ENCODE measurements at places on chromosomes 11 and 22.
A peak's percentile ranks its signal among the peaks of the same experiment; 100 is the strongest.

- no peak for DNase-seq
Measured at GRCh38 chr11:10519630-10520029, 21.4 kb downstream of the RNF141 start.

GRCh38 chr22:22201185-22201929 lies 43.2 kb upstream of the VPREB1 start:
- peak; percentile 57 for DNase-seq

DNA sequence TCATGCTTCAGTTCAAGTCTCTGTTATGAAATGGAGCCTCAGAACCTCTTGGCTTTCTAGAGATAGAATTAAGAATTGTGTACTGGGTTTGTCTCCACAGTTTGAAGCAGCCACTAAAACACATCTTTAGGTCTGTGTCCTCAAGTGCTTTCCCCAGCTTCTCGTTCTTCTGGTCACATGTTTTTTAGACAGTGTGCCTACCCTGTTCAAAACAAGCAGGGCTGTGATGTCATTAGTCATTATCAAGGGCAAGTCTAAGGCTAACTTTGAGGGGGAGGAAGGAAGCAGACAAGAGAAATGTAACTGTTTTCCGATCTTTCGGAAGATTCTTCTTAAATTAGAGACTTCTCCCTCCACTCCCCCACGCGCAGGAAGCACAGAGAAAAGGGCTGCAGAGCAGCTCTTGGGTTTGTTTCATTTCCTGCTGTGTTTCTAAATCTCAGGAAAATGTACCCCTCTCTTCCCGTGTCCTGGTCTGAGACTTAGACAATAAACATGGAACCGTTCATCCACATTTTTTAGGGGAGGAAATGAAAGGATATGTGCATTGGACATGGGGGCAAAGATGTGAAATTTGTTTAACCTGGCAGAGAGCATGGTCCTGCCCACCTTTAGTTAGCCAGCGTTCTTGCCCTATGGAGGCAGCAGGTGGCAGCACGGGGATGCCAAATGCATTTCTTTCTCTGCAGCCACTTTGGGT lies 3.1 kb downstream of the AKIP1 start:
- DNase-seq = peak; percentile 60

- DNase-seq = no peak
Measured at GRCh38 chr11:43547889-43548381, 132.6 kb upstream of the HSD17B12 start.

DNA sequence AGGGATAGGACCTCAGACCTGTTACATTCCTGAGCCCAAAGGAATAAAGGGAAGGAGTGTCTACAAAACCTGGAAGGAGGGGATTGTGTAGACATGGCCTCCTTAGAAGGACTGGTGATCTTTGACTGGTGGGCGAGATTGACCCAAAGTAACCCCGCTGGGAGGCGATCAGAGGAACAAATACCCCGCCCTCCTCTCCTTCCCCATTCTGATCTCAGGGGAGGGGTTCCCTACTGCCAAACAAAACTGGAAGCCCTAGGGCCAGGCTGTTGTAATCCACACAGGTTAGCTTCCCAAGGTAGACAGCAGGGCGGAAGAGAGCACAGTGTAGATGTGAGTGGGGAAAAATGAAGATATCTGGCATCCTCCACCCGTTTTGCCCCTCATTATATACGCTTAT lies 24.7 kb downstream of the NCF4 start:
- no peak for DNase-seq

GRCh38 chr11:111819161-111819828 lies 52.1 kb downstream of the ALG9 start:
- no peak for DNase-seq

DNA sequence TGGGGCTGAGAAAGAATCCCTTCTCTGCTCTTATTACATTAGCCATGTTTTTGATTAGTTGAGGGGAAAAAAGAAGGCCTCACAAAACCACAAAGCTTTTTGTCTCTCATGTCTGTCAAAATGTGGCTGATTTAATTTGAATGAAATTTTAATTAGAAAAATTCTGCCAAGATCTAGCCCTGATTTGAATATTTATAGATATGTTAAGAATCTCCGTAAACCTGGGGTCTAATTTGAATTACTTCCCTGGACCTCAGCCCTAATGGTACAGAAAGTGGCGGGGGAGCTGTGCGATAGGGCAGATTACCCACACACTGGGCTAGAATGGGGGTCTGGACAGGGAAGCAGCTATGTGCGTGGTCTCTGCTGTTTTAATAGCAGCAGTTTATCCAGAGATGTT lies 141.3 kb upstream of the TTC12 start:
- DNase-seq = no peak

DNA sequence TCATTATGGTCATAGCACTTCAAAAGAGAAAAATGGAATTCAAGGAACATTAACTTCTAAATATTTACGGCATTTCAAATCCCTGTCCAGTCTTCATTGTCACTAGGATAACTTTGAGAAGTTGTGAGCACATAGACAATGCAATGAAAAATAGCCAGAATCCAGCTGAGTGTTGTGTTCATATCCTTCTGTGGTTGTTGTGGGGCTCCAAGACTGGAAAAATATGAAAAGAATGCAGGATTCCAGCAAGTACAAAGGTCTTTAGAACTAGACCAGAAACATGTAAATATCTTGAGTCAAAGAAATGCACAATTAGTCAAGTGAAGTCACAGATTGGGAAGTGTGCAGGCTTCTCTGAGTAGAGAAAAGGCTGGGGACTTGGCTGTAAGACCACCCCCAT lies 68.7 kb downstream of the WT1 start:
- DNase-seq = no peak

DNA sequence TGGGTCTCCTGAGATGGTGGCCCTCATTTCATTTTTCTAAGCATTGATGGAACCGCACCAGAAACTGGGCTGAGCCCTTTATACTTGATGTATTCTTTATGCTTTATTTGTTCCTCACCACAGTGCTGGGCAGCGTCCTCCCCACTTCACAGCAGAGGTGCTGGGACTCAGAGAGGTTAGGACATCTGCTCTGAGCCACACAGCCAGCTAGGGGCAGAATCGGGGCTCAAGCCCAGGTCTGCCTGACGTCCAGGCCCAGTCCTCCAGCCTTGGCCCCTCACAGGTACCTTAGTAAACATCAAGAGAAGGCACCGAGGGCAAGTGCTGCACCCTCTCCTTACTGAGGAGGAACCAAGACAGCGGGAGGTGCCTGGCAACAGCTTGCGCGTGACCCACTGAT lies 20.2 kb upstream of the SHISAL1 start:
- DNase-seq = no peak

DNA sequence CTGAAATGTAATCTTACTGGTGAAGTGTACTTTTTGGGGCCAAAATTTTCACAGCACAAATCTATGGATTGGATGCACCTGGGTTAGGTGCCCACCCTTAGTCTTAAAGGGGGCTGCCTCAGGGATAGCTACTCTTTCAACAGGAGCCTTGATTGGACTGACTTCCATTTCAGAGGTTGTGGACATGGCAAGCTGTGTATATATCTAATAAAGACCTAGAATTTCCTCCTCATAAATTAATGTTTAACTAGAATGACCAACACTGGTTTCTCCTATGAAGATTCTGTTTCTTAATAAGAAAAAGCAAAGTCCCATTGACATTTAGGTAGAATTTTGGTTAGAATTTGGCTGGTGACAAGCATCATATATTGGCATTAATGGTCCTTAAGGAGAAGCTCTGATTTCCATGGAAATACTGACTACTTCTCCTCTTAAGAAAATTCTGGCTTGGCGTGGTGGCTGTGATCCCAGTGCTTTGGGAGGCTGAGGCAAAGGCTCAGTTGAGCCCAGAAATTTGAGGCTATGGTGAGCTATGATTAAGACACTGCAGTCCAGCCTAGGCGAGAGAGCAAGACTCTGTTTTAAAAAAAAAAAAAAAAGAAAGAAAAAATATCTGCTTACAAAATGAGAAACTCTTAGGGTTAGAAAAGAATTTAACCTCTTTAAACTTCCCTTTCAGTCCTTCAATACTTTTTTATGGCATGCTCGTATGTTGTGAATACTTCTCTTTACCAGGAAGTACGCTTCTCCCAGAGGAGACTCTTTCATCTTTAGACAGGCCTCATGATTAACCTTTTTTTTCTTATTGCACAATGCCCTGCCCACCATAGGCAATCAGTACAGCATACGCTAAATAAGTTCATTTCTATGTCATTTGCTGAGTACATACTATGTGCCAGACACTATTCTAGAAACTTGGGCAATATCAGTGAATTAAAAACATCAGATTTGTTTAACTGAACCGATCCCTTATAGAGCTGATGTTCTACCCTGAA lies 77.2 kb downstream of the PRR5L start:
- no peak for DNase-seq

DNA sequence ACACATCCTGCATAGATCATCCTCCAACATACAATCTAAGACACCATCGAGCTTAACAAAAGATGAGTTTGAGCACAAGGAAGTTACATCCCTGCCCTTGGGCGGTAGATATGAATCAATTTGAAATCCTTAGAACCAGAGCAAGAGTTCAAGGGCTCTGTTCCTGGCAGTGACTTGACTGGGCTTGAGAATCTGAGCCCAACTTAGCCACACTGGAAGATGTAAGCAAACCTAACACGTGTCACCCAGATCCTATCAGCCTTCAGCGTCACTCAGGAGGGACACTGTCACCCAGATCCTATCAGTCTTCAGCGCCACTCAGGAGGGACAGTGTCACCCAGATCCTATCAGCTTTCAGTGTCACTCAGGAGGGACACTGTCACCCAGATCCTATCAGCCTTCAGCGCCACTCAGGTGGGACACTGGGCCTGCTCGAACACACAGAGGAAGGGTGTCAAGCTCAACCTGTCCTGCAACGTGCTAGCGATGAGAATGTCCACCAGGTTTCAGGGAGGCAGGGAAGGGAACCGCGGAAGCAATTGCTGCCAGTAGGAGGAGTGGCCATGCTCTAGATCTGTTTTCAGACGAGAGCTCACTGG lies 32.8 kb upstream of the CTSD start:
- no peak for DNase-seq

DNA sequence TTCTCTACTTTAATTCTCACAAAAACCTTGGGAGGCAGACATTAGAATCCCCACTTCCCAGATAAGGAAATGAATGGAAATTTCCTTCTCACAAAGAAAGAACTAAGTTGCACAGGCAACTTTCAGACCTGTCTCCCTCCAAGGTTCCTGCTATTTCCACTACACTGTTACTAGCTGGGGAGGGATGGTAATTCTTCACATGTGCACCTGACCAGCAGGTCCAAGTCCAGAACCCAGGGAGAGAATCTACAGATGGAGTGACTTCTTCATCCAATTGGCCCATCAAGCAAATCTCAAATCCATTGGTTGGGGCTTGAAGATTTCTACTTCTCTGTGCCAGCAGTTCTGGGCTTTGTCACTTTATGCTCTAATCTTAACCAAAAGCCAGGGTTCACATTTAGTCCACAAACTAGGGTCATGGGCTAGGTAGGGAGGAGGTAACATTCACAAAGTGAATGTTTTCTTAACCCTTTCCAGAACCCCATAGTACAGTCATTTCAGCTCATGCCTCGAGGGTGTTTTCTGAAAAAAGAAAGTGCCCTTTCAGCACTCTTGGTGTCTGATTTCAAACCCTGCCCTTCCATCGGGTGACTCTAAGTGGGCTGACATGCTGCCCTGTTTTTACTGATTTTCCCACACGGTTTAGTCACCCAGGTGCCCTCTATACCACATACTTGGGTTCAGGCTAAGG lies 2.7 kb downstream of the POU2AF1 start:
- DNase-seq = no peak

- no peak for DNase-seq
Measured at GRCh38 chr22:23220485-23221350, 40.4 kb downstream of the BCR start.

- DNase-seq = no peak
Measured at GRCh38 chr11:80595011-80595410, 1154.2 kb upstream of the TENM4 start.

GRCh38 chr22:38442967-38443627 lies 11.9 kb downstream of the KCNJ4 start:
- no peak for DNase-seq

DNA sequence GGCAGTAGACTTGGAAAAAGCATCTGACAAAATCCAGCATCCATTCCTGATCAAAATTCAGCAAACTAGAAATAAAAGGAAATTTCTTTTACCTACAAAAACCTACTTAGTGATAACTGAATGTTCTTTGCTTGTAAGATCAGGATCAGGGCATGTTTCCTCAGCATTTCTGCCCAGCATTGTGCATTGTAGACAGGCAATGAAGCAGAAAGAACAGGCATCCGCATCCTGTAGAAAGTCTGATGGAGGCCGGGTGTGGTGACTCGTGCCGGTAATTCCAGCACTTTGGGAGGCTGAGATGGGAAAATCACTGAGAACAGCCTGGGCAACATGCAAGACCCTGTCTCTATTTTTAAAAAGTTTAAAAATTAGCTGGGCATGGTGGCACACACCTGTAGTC lies 32.5 kb upstream of the PANX2 start:
- no peak for DNase-seq

DNA sequence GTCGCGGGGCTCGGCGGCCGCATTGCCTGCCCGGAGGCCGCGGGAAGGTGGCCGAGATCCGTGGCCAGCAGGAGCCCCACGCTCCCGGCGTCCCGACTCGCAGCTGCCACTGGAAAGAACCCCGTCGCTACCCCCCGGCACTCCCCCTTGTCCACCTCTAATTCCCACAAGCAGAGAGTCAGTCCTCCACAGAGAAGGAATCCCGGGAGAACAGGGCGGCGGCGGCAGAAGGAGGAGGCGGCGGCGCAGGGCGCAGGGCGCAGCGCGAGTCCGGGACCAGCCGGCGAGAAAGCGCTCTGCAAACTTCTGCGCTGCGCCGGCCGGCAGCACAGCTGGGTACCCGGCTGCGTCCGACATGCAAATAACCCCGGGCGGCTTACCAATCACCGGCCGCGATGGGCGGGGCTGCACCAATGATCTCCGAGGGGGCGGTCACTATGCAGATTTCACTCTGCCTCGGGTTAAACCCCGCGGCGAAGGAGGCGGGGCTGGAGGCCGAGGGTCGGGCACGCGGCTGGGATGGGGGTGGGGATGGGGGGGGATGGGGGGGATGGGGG lies at the start of gene ABTB2:
Gene ABTB2, minus strand, starts transcription at position 310 of the 557 bp plus-strand sequence.
- peak; percentile 98 for DNase-seq

DNA sequence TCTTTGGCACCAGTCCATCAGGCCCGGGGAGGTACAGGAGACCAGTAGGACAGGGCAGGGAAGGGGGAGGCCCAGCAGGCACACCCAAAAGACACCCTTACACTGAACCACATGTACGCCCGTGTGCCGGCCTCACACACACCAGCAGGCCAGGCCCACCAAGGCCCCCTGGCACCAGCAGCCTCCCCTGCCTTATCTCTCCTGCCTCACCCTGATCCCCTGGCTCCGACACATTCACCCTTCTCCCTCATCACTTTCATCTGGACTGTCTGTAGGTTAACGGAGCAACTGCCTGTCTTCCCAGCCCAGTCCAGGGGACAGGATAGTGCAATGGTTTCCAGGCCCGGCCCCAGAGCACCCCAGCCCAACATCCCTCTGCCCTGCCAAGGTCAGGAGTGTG lies 4.9 kb downstream of the CDKN1C start:
- no peak for DNase-seq

GRCh38 chr22:32882774-32883530 lies 81.4 kb downstream of the TIMP3 start:
- no peak for DNase-seq

- DNase-seq = no peak
Measured at GRCh38 chr11:91258876-91259275, 965.7 kb upstream of the FAT3 start.

- DNase-seq = no peak
Measured at GRCh38 chr22:17767233-17768065, 6.8 kb downstream of the BID start.

- no peak for DNase-seq
Measured at GRCh38 chr11:119511614-119512306, 88.8 kb upstream of the THY1 start.
